ENCODE measurements at places on chromosomes 3 and 15.

- peak; percentile 50 for DNase-seq
These were observed 5.0 kb downstream of the GATA2 start for GRCh38 chr3:128487813-128488635.

- no peak for DNase-seq
These were observed 888 bp downstream of the PPP2R3A start for GRCh38 chr3:135966271-135966961.

DNA sequence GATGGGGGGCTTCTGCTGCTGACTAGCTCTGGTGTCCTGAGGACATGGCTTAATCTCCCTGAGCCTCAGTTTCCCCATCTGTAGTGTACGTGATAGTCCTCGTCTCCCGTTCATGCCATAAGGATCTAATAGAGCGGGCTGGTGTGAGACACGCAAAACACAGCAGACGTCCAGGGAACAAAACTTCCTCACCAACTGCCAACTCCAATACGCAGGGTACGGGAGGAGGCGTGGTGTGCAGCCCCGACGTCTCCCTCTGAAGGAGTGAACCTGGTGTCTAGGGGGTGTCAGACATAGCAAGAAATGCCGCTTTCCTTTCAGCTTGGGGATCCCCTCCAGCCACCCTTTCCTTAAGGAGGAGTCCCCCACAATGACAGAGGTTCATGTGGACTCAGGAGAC, 55.0 kb downstream of the SMAD6 start:
- no peak for DNase-seq

- DNase-seq, result no peak
These were observed 243.5 kb upstream of the DCBLD2 start for GRCh38 chr3:99145031-99145430.

DNA sequence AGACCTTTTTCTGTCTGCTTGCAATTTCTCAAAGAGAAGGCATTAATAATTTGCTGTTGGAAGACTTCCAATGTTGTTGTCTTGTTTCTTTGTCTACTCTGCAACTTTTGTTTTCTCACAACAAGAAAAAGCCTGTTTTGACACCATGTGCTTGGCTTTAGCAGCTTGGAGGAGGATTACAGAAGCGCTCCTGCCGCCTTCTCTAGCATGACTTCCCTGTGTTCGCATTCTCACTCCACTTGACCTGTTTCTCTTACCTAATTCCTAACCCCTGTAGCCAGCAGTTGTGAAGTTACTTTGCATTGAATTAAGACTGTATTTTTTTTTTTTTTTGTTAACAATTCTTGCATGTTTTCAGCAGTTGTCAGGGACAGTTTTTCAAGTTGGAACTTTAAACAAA, 235.3 kb upstream of the GOLIM4 start:
- DNase-seq, result no peak

- peak; percentile 46 for DNase-seq
These were observed 575.4 kb upstream of the GOLIM4 start for GRCh38 chr3:168671091-168671490.

- DNase-seq, result no peak
These were observed at the start of gene DRD3 for GRCh38 chr3:114178770-114179368. Gene DRD3 (minus strand): TSS chr3:114179052. CDS start chr3:114171992, 7,060 bp downstream.

DNA sequence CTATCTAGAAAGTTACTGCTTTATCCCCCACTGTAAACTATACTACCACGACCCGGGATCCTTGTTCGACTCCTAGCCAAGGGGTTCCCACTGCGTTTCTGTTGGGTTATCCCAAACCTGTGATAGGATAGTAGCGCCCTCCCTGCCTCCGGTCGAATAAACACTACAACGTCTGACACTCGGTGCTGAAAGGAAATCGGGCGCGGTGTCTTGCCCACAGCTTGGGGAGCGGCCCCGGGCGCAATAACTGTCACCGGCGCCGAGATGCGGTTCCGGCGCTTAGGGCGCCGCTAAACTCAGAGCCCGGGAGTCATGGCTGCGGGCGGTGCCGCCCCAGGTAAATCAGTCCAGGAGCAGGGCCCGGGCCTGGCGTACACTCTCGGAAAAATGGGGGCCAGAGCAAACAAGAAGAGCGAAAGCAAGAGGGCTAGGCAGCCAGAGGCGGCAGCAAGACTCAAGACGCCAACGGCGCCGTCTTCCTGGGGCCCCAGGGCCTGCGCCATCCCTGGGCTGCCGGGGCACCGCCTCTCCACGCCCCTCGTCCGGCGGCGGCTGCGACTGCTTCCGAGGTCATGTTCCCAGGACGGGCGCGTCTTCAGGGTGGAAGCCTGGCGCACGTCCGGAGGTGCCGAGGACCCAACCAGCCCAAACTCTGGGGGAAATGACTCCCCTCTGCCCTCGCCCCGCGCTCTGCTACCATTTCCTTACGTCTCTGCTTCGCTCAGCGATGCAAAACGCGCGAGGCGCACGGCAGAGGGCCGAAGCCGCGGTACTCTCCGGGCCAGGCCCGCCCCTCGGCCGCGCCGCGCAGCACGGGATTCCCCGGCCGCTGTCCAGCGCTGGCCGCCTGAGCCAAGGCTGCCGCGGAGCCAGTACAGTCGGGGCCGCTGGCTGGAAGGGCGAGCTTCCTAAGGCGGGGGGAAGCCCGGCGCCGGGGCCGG, at the start of gene DUT:
Gene DUT, plus strand, starts transcription at position 575 of the 941 bp plus-strand sequence. Its CDS starts 87 bp downstream, at position 662.
- DNase-seq, result no peak

- DNase-seq, result no peak
These were observed 29.5 kb downstream of the CTDSPL start for GRCh38 chr3:37891227-37891626.

- DNase-seq, result no peak
These were observed 25.3 kb downstream of the TRANK1 start for GRCh38 chr3:36919439-36920160.

GRCh38 chr3:120441776-120442175, 9.0 kb downstream of the FSTL1 start:
- DNase-seq, result no peak

DNA sequence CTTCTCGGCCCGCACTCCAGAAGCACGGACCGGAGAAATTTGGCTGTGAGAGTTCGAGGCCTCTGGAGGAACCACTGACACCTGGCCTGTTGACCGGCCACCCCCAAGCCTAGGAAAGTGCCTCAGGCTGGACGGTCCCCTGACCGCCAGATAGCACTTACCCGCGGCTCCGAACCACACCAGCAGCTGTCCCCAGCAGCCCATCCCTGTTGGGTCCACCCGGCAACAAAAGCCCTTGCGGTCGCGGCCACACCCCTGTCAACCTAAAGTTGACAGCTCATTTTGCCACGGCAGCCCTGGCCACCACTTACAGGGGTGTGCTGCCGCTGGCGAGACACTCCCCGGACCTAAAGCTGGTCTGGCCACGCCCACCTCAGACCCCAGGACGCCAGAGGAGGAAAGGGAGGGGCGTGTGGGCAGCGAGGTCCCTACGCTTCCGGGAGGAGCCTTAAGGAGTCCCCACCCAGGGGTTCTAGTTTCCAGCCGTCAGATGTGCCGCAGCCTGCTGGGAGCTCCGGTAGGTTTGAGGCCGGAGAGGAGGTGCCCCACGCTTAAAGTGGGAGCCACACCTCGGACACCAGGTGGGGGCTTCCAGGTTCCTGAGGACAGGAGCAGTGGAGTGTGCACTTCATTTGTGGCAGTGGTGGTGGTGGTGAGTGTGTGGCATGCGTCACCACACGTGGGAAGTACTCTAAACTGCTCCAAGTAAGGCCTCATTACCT, at the start of gene LTK:
Gene LTK, minus strand, starts transcription at position 322 of the 722 bp plus-strand sequence. Its CDS starts 118 bp downstream, at position 204.
- no peak for DNase-seq

GRCh38 chr3:103499967-103500366, 1065.2 kb downstream of the ZPLD1 start:
- DNase-seq, result no peak

Data from NCI-H510A (cell line).